ENCODE measurements at places on chromosomes 7 and 10.

GRCh38 chr10:92407305-92408016, 116.5 kb downstream of the MARCHF5 start:
- DNase-seq: no peak

GRCh38 chr7:96538632-96539031, 171.0 kb downstream of the SEM1 start:
- no peak for DNase-seq

DNA sequence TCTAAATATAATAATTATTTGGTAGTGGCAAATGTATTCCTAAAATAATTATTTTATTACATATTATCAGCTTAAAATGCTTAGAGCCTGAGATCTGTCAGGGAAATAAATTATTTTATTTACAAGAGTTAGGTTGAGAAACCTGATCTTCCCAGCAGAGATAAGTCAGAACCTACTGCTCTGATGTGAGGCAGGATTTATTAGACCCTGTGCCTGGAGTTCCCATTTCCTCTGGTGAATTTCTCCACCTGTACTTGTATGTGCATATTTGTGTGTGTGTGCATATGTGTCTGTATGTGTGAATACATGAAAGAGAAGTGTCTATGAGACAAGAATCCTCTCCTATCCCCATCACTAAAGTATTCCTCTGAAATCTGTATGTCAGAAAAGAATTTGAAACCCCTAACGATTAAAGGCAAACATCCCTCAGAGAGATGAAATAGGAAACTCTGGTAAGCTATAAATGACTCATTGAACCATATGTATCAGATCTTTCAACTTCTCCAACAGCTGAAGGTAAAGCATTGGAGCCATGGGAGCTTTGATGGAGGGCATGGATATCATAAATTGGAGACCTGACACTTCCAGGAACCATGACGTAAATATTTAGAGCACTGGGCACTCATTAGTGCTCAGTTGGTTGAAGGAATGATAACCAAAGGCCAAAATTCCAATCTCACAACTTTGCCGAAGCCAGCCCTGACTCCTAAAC, 190.9 kb downstream of the XPNPEP1 start:
- DNase-seq: no peak

GRCh38 chr10:89846786-89847185, 145.4 kb downstream of the KIF20B start:
- DNase-seq: no peak

GRCh38 chr10:58820386-58820785, 307.7 kb downstream of the BICC1 start:
- no peak for DNase-seq

- no peak for DNase-seq
Observed at GRCh38 chr7:135447748-135448147, 62.2 kb downstream of the CNOT4 start.

DNA sequence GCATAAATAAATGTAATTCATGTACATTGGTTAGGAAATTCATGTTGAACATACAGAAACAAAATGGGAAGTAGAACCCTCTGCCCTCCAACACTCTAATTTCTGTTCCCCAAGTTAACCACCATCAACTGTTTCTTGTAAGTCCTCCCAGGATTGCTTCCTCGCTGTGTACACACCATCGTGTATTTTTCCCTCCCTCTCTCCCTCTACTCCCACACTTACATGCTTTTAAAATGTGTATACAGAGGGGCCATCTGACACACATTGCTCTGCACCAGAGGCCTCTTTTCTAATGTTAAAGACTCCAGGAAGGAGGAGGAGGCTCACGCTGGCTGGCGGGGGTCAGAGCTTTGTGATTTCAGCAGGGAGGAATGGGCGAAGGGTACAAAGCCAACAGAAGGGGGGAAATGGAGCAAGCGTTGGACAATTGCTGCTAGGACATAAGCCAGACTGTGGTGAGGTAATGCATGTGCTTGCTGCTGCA, 1.9 kb upstream of the EPHA1 start:
- peak; percentile 78 for DNase-seq

- DNase-seq: no peak
Observed at GRCh38 chr7:39969431-39969830, 19.4 kb downstream of the CDK13 start.

DNA sequence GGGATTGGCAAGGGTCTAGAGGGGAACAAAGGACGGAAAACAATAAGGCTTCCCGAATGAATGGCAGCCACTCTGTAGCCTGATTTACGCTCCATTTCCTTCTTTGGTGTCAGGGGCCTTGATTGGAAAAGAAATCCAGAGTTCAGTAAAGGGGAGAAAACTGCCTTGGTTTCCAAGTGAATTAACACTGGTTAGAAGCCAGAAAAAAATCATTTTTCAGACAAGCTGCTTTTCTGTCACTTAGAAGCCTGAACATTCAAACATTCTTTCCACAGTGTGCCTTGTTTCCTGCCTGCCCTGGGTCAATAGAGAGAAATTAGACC, 283 bp upstream of the TRDMT1 start:
- no peak for DNase-seq

DNA sequence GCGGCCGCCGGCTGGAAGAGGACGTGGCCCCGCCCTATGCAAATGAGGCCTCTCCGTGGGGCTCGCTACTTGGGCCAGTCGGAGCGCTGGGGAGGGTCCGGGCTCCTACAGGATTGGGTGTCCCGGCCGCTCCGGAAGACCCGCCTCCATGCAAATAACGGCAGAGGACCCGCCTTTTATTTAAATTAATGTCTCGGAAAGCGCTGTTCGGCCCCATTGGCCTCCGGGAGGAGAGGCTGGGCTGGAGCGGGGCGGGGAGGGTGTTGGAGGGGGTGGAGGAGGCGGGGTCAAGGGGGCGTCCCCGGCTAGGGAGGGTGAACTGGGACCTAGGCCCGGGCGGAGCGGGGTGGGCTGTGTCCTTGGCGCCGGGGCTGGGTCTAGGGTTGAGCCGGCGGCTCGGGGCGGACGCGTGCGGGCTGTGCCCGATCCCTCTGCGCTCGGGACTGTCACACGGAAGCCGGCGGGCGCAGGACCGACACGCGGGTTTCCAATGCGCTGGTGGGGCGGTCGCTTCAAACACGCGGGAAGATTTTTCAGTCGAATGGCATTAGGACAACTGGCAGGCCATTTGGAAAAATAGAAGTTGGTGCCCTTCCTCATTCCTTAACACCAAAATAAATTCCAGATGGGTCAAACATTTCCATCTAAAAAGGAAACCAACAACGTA, 344 bp upstream of the POLM start:
- DNase-seq: peak; percentile 99

GRCh38 chr10:71368643-71369042, 28.1 kb upstream of the CDH23 start:
- no peak for DNase-seq

DNA sequence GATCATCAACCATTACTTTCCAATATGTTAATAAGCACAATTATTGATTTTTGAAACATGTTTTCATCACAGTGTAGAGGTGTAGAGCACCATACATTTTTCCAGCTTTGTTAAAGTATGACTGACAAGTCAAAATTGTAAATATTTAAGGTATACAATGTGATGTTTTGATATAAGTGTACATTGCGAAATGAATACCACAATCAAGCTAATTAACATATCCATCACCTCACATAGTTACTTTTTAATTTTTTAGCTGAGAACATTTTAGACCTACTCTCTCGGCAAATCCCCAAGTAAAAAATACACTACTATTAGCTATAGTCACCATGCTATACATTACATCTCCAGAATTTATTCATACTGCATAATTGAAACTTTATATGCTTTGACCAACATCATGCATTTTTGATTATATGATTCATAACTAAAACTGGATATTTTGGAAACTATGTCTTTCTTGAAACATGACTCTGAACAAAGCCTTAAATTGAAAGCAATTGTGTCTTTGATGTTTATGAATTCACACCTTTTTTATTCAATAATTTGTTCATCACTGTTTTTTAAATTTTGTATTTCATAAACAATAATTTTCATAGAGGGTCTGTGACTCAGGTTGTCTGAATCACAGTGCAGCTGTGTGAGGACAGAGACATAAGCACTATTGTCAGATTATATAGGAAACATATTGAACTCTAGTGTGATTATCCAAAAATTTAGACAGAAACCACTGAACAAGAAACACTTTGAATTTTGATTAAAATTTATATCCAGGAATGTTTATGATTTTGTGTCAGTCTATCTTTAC, 486.1 kb downstream of the SEMA3D start:
- DNase-seq: no peak

DNA sequence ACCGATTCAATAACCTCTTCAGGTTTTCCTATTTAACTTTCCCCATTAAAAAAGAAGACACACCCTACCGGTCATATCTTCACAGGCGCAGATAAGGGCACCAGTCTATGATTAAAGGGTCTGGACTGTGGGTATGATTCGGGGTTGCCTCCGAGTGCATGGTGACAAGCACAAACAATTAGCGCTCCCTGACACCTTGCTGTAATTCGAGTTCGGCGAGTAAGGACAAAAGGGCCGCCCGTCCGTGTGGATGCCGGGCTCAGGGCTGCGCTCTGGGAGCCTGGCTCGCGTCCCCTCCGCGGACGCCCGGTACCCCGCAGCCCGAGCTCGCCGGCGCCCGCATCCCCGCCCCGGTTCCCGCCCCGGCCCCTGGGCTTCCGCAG, 111.9 kb upstream of the RHEB start:
- DNase-seq: no peak

DNA sequence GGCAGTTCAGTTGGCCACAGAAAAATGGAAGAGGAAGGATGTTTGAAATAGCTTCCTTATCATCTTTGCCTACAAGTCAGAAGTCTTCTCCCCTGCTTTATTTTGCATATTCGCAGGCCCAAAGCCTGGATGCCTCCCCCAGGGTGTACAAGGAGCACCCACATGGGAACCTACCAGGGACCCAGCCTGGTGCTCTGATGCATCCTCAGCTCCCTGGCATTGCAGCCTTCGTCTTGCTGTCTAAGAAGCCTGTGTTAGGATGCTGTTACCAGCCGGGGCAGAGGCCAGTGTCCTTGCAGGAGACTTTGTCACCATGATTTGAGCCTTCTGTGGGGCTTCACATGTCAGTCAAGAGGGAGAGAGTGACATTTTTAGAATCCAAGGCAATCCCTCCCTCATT, 27.0 kb upstream of the GPR26 start:
- no peak for DNase-seq

- no peak for DNase-seq
Observed at GRCh38 chr10:58994226-58995057, 182.0 kb upstream of the PHYHIPL start.

DNA sequence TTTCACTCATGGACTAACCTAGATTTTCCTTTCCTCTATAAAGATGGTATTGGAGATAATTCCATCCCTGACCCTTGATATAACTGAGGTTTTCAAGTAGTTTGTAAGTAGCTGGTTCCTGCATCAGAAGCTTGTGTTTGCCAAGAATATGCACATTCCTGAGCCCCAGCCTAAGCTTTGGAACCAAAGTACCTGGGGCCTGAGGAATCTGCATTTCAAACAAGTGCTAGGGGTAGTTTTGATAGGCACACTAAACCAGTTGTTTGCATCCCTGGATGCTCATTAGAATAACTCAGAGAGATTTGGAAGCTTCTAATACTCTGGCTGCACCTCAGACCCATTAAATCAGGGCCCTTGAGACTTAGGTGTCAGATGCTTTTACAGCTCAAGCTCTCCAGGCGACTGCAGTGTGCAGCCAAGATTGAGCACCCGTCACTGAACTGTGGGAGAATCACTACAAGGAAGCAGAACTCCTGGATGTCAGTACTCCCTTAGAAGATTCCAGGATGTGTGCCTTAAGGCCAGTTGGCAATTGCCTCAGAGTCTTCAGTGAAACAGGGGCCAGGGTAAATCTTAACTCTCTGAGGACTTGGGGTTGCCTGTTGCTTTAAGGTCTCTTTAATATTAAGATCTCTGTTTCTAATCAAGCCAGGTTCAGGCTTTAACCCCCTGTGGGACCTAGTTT, 565.0 kb downstream of the REEP3 start:
- DNase-seq: no peak

DNA sequence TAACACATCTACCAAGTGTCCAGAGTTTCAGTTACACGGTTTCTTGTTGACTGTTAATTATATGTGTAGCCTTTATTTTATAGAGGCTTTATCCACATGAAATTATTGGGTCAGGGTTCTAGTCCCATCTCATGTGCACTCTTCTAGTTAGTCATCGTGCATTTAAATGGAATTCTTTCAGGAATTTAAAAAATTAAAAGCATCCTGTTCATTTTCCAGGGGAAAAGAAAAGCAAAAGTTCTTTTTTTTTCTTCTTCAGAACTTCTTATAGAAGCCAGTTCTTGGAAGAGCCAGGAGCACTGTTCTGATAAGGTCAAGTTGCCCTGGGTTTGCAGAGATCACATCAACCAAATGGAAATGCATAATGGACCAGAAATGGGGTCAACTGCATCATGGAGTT, 324.7 kb downstream of the INHBA start:
- DNase-seq: no peak

DNA sequence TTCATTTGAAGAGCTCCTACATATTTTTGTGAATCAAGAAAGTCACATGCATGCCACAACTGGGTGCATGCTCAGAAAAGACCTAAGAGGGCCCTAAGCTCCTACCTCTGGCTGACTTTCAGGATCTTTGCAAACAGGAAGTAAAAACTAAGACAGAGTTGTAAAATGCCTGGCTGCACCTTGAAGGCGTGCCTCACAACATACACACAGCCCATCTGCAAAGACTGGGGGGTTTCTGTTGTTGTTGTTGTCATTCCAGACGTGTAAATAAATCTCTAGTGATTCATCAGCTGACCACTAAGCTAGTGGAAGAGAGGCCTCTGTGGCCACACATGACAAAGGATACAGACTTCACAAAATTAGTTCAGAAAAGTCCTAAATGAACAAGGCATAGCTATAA, 31.8 kb downstream of the SMURF1 start:
- DNase-seq: no peak

- peak; percentile 30 for DNase-seq
Observed at GRCh38 chr7:47346377-47346914, 235.5 kb downstream of the TNS3 start.

DNA sequence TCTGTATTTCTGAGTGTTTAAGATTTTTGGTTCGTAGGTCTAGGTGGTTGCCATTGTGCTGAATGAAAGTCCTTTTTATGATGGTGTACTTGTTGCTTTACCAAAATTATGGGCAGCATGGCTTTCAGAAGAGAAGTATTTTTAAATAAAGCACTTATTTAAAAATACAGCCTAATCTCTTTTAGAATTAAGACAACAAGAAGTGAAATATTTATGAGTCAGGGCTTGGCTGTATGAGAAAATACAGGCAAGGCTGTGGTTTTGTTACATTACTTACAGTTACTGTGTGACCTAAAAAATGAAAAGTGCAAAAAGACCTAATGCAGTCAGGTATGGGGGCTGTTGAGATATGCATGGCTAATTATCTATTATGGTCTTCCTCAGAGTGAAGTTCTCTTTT, 185.2 kb upstream of the PPP1R3A start:
- no peak for DNase-seq

DNA sequence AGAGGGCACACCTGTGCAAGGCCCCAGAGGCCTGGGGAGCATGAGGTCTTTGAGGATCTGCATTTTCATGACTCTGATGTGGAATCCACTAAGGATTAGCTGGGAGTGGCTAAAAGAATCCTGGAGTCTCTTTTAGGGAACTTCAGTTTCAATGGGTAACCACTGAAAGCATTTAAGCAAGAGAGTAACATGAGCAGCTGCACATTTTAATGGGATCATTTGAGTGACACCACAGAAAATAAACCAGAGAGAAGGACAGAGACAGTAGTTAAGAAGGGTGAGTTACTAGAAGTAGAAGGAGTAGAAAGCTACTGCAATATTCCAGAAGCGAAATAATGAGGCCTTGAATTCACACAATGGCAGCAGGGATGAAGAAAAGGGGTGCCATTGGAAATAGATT, 5.2 kb downstream of the GOT1 start:
- DNase-seq: no peak
